Aorta (tissue), 5 donors: ENCODE measurements at places on chromosomes 2 and 18. TPM values are rescaled to one million over a fixed set of nuclear protein-coding genes. Genes with fewer than 3 reads are reported as not detected.

GRCh38 chr2:36663851-36664695, 32.4 kb upstream of the VIT start:
- no peak for DNase-seq

DNA sequence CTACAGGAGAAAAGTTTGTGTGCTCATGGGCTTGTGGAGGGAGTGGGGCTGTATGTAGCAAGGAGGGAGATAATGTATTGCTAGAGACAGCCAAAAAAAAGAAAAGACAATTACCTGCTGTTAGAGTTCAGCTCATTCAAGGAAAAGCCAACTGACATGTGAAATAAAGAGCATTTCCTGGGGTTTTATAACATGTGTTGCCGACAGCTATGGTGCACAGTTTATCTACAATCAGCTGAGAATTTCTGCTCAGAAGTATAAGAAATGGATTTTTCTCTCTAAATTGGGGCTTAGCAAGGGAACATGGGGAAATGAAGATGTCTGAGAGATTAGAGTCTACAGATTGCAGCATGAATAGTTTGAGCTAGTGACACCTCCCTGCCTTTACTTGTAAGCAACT, 674.1 kb downstream of the SUCLG1 start:
- no peak for DNase-seq

The RIOK3 gene
- 43.0 TPM for polyA plus RNA-seq

The DPP4 gene
- polyA plus RNA-seq = 0.20 TPM

The KCNG2 gene
- not detected for polyA plus RNA-seq

The CNDP1 gene
- not detected for polyA plus RNA-seq

The HDHD2 gene
- polyA plus RNA-seq = 19.2 TPM

The UGT1A1 gene
- polyA plus RNA-seq = not detected

The VIT gene
- not detected for polyA plus RNA-seq

DNA sequence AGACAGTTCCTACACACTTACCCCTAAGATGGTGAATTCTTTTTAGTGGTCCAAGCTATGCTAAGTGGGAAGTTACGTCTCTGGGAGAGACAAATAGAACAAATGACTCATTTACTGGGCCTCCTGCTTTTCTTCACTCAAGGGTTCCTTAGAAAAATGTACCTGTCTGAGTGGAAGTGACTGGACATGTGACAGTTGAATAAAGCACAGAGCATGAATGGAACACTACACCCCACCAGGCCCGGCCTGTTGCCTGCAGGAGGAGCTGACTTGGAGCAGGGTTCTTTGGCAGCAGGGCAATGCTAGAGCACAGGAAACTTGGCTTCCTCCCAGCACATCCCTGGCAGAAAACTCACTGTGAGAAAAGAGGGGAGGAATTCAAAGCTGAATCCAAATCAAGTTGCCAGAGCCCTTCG, 451.0 kb upstream of the SETBP1 start:
- peak; percentile 89 for DNase-seq

DNA sequence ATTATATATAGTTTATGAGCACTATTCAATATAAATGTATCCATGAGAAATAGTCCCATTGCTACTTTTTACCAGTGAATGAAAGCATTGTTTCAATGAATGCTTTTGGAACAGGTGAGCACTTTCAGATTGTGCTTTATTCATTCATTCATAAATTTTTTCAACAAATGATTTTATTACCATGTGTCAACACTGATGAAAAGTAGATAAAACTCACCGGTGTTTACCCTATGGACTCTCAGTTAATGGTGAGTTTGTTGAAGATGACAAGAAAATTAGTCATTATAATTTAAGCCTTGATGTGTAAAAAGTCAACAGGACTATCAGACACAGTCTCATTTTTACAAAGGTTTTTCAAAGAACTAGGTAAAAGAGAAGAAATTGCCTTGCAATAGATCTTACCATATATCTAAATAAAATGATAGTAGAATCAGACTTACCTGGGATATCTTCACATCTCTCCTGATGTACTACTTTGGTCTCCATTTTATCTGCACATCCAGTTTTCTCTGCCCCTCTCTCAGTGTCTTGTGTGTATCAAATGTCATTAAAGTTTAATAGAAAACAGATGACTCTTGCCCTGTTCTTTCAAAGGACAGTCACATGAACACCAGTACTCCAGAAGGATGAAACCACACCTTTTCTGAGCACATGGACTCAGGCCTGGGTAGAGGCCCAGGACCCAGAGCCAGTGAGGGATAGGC, 325.3 kb upstream of the RND3 start:
- no peak for DNase-seq

The CGREF1 gene
- 6.9 TPM for polyA plus RNA-seq

GRCh38 chr2:212135739-212136138, 402.9 kb downstream of the ERBB4 start:
- no peak for DNase-seq

- DNase-seq = no peak
These were observed 19.3 kb downstream of the GALNT13 start for GRCh38 chr2:153891051-153891450.

The STPG4 gene
- not detected for polyA plus RNA-seq

The LRATD1 gene
- polyA plus RNA-seq = 3.4 TPM

DNA sequence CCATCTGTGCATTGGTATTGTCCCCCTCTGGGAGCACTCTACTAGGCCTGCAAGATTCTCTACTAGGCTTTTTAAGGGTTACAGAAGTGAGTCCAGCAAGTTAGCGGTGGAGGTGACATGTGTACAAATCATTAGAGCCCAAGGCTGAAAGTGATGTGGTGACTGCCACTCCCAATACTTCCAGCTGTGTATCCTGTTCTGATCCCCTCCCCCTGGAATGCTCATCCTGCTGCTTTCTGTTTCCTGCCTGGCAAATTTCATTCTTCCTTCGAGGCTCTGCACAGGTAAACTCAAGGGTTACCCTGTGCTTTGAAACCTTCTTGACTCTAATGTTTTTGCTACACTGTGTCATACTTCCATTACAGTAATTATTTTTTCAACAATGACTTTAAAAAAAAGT, 258.5 kb upstream of the REV1 start:
- no peak for DNase-seq

The HOXD8 gene
- polyA plus RNA-seq = 2.5 TPM

The ANKRD30BL gene
- polyA plus RNA-seq = not detected

DNA sequence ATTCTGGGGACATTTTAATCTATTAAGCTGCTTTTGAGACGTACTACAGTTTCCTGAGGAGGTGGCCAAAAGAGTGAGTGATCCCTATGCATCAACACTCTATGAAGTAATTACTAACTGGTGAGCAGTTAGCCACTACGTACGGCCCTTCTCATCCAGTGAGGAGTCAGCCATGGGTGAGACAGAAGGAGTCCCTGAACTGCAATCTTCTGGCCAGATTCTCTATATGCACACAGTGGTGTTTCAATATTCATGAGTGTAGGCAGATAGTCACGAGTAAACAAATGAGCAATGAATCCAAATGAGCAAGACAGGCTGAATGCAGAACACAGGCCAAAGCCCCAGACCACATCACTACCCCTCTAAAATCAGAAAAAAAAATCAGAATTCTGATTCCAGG, 29.8 kb upstream of the TMEM214 start:
- no peak for DNase-seq
